ENCODE measurements at places on chromosomes 13 and 19.

DNA sequence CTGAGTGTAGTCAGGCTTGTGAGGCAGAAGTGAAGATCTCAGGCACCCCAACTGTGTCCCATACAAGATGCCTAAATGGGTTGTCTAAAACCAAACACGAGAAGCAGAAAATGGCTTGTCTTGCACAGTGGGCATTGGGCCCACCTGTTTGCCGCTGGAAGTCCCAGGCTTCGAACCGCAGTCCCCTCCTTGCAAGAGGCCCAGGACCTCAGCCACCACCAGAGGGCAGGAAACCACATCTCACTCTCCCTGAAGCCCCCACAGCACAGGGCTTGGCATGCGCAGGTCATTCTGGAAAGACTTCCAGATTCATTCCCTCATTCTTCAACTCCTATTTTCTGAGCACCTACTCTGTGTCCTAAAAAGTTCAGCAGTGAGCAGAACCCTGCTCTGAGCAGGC lies 973.7 kb downstream of the UQCRFS1 start:
- no peak for DNase-seq

GRCh38 chr19:55642153-55643002 lies 1.1 kb upstream of the ZNF581 start:
- DNase-seq: no peak

GRCh38 chr13:61795580-61795979 lies 379.9 kb upstream of the PCDH20 start:
- no peak for DNase-seq

DNA sequence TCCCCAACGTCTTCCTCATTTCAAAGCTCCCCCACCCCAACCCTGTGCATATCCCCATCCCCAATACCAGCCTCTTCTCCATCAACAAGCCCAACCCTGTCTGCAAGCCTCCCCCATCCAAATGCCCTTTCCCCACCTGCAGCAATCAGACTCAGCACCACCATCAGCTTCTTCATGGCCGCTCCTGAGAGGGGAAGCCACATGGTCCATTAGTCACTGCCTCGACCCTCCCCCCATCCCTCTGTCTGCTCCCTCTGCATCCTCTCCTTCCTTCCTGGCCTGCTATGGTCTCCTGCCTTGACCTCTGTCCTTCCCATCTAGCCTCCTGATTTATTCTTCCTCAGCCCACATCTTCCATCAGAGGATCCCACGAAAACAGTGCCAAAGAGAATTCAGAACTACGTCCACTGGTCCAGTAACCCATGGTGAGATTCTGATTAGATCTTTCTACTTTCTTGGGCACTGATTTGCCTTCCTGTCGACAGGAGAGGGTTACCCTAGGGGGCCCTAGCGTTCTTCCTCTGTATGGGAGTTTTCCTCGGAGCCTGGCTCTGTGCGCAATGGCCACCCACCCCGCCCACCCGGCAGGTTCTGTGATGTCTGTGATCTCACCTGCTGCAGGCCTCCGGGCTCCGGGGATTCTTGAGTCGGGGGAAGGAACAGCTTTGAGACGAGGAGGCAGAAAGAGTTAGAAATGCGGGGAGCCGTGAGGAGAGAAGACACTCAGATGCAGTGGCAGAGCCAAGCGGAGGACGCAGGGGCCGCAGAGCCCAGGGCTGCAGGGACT lies 1.3 kb downstream of the KLK6 start:
- no peak for DNase-seq

DNA sequence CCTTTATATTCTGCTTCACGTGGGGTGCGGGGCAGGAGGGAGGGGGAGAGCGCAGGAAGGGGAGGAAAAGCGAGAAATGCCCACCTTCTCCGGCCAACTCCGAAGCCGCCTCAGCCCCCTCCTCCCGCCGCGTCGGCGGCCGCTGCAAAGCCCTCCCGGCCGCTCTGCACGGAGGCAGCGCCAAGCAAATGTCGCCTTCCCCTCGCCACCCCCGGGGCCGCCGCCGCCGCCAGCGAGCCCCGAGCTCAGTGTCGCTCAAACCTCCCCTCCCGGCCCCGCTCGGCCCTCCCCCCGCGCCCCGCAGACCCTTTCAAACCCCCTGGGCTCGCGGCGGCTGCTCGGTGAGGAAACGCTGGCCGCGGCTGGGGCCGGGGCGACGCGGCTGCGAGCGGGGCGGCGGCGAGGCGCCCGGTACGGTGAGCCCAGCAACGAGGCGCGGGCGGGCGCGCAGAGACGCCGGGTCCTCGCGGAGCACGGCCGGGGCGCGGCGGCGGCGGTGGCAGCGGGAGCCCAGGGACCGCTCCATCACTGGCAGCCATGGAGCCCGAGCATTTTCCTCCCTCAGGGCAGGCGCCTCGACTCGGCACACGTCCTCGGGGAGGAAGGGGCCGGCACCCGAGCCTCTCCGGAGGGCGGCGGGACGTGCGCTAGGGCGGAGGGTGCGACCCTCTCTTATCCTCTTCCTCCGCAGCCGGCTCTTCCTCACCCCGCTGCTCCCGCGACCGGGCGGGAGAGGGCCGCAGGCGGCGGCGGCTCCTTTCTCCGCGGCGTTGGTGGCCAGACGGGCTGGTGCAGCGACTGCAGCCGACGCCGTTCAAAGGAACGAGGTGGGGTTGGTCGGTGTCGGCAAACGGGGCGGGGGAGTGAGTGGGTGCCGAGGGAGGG lies 463 bp upstream of the TSC22D1 start:
- DNase-seq: peak; percentile 47

DNA sequence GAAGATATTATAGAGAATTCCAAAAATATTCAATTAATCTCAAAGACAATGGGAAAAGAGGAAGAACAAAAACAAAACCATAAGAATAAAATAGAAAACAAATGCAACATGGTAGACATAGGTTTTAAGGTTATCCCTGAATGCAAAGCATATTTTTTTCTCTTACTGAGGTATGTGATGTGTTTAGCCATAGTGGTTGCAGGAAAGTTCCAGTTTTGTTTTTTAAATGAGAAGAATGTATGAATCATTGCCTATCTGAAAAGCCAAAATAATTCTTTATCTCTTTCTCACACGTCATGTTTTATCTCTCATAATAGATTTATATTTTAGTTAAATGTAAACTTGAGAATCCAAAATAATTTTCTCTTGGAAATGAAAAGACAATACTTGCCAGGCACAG lies 2591.7 kb upstream of the PCDH20 start:
- no peak for DNase-seq

- DNase-seq: peak; percentile 26
Observed at GRCh38 chr13:28568286-28568685, 73.4 kb upstream of the FLT1 start.

DNA sequence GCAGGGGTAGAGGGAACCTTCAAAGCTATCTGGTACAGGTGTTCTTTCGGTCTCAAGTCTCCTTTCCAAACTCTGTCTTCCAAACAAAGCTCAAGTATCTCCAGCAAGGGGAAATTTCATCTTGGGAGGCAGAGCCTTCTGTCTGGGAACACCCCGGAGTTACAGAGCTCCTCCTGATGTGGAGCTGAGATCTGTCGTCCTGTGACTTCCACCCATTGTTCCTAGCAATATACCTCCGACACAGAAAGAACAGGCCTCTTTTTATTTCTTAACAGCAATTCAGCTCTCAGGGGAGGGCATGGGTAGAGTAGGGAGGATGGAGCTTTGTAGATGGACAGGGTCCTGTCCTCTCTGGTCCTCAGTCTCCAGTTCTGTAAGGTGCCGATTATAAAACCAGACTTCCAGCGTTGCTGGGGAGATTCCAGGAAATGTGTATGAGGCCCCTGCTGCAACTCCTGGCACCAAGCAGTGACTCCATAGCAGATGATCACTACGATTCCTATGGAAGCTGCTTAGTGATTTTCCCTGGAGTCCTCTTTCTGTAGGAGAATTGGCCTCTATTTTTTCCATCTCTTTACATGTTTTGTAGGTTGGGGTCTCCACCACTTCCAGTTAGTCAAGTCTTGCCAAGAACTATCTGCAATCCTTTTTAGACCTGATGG lies 56.0 kb upstream of the ARGLU1 start:
- DNase-seq: no peak

GRCh38 chr19:15210323-15210781 lies 9.6 kb upstream of the NOTCH3 start:
- peak; percentile 22 for DNase-seq

- DNase-seq: no peak
Observed at GRCh38 chr19:41529484-41530183, 46.3 kb upstream of the CEACAM21 start.

DNA sequence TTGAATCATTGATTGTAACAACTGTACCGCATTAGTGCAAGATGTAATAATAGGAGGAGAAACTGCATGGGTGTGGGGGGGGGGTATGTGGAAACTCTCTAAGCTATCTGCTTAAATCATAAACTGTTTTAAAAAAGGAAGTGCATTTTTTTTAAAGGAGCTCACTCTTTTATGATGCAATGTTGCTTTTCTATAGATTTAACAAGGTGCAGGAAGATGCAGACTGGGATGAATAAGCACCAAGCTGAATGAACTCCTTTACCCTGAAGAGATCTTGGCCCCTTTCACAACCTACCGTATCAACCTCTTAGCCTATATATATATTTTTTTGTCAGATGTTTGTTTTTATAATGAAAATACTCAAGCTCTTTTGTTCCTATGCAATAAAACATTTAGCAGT lies 95.9 kb downstream of the AKAP11 start:
- no peak for DNase-seq

- DNase-seq: no peak
Observed at GRCh38 chr19:52735734-52736133, 890 bp upstream of the ZNF611 start.

- DNase-seq: no peak
Observed at GRCh38 chr19:7748756-7749155, 1.4 kb upstream of the CD209 start.

GRCh38 chr13:54357284-54357933 lies 1328.8 kb downstream of the OLFM4 start:
- no peak for DNase-seq

- no peak for DNase-seq
Observed at GRCh38 chr19:47631681-47632446, 22.9 kb downstream of the BICRA start.

GRCh38 chr13:26563713-26564112 lies 6.2 kb downstream of the WASF3 start:
- no peak for DNase-seq

DNA sequence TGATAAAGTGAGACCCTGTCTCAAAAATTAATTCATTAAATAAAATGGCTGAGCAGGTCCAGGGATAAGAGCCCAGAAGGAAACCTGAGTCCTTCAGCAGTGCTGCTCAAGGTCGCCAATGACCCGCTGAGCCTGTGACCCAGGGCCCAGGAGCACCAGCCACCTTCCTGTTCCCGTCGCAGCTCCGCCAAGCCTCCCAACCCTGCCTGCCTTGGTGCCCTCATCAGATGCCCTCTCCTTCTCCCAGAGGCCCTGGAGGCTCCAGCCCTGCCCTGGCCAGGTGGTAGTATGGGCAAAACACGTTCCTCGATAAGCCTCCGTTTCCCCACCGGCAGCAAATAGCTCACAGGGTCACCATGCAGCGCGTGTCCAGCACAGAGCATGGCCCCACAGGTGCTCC lies 2.6 kb downstream of the REXO1 start:
- no peak for DNase-seq

- no peak for DNase-seq
Observed at GRCh38 chr13:90768116-90768515, 579.4 kb upstream of the MIR17HG start.

DNA sequence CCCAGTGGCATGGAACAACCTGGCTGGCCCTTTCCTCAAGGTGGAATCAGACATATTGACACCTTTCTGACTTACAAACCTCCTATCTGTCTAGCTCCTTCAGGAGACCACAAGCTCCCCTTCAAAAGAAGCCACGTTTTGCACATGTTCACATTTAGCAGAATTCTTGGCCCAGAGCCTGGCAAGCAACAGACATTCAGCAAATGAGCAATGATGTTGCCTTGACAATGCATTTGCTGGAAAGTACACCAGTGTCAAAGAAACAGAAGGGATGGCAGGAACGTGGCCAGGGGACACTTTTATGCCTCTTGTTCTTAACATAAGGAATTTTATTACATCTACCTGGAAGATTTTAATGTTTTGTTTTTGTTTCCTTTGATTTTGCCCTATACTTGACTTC lies 85.5 kb upstream of the FGF14 start:
- no peak for DNase-seq

DNA sequence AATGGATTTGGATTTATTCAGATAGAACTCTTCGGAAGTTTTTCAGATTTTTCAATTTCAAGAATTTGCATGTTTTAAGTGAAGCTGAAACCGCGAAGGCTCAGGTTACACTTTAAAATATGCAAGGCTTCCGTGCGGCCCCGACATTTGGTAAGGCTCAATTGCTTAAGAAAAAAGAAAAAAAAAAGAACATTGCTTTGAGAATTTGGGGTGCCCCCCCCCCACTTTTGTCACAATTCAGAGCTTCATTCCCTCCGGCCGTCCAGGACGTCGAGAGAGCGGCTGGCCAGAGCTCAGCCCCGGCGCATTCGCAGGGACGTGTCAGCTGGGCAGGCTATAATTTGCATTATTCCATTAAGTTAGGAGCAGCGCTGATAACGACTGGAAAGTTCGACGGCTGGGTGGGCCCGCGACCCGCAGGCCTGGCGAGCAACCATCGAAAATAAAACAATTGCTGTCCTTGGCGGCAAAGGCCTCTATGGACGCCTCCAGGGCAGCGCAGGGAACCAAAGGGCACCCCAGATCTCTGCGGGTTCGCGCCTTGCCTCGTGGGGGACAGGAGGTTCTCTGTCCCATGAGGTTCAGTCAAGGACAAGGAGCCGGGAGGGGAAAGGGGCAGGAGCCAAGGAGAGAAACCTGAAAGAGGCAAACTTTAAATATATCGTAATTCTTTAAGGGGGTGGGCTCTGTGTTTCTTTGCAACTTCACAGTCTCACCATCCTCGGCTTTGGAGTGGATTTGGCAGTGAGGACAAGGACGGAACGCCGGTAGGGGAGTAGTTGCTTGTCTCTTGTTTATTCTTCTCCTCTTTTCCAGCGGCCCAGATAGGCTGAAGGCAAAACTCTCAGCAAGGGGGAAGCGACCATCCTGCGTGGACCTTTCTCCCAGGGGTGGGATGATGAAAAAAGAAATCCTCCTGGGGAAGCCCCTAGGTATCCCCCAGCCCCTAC lies 7.0 kb downstream of the SOX21 start:
- DNase-seq: no peak

DNA sequence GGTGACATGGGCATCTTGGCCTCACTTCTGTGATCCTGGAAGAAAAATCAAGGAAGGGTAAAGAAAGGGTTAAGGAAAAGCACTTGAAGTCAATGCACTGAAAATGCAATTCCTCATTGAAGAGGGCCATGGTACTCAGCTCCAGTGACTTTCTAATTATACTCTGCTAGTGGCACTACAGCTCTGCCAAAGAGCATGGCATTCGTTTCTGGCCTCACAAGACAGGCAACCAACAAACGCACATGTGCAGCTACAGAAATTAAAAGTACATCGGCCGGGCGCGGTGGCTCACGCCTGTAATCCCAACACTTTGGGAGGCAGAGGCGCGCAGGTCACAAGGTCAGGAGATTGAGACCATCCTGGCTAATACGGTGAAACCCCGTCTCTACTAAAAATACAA lies 21.8 kb downstream of the SACS start:
- no peak for DNase-seq
